ENCODE measurements at places on chromosomes 16 and 17.
A peak's percentile ranks its signal among the peaks of the same experiment; 100 is the strongest.

- peak; percentile 63 for DNase-seq
These were observed 14.4 kb downstream of the HID1 start for GRCh38 chr17:74957935-74958740.

DNA sequence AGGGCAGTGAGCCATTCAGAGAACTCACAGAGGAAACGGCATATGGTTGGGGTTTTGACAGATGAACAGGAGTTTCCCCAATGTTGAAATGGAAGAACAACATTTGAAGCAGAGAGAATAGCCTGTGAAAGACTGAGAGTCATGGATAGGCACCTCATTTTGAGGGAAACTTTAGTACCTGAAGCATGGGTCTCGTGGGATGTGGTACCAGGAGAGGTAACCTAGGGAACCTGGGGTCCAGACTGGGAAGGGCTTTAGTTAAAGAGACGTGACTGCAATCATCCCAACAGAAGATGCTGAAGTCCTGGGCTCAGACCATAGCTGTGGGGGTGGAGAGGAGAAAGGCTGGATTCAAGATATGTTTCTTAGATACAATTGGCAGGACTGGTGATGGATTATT is 137.8 kb upstream of the CCL2 start:
- no peak for DNase-seq

DNA sequence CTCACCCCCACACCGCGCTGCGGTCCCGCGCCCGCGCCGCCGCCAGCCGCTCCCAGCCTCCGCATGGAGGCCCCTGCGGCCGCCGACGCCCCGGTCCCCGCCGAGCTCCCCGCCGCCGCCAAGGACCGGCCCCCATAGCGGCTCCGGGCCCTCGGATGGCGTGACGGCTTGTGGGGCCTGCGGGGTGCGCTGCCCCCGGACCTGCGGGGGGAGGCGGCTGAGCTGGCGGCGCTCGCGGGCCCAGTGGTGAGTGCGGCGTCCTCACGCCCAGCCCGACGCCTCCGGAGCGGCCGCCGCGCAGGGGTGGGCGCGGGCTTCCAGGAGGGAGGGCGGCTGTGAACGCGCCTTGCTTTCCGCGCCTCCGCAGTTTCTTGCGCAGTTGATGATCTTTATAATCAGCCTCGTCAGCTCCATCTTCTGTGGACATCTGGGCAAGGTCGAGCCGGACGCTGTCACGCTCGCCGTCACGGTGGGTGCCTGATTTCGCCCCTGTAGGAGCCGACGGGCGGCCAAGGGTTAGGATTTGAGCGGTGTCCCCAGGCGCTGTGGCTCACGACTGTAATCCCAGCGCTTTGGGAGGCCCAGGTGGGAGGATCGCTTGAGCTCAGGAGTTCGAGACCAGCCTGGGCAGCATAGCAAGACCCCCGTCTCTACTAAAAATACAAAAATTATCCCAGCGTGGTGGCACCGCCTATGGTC is 46.4 kb downstream of the SLC47A1 start:
- DNase-seq, result no peak

GRCh38 chr17:37118366-37119137 is 169.8 kb downstream of the AATF start:
- no peak for DNase-seq

DNA sequence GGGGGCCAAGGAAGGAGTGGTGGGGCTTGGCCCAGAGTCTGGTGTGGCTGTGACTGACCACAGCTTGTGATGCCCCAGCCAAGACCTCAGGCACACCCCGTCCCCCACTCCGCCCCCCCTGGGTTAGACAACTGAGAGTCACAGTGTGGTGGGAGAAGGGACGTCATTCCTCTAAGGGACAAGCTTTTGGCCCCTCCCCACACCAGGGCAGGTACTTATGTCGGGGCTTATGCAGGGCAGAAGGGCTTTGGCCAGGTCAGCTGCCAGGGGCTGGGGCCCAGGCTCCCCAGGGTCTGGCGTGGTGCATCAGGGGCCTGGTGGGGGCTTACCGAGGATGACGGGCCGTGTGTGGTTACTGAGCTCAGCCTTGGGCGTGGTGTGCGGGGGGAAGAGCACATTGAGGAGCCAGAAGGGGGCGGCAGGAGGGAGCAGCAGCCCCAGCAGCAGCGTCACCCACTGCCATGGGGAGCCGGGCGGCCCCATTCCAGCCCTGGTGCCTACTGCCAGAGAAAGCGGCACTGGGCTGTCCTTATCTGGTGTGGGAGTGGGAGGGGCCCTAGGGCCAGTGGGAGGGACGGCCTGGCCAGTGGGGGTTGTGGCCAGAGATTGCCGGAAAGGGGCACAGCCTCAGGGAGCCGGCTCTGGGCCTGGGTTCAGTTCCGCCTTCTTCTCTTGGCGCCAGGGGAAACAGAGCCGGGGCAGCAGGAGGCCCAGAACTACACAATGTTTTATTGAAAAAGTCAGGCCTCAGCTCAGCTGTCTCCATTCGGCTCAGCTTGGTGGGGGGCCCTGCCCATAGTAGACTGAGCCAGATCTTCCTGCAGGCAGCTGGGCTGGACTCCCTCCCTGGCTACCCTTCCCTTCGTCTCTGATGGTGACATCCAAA is at the start of gene LCAT:
Gene LCAT, minus strand, starts transcription at position 502 of the 886 bp plus-strand sequence. Its CDS starts 19 bp downstream, at position 483.
- no peak for DNase-seq

DNA sequence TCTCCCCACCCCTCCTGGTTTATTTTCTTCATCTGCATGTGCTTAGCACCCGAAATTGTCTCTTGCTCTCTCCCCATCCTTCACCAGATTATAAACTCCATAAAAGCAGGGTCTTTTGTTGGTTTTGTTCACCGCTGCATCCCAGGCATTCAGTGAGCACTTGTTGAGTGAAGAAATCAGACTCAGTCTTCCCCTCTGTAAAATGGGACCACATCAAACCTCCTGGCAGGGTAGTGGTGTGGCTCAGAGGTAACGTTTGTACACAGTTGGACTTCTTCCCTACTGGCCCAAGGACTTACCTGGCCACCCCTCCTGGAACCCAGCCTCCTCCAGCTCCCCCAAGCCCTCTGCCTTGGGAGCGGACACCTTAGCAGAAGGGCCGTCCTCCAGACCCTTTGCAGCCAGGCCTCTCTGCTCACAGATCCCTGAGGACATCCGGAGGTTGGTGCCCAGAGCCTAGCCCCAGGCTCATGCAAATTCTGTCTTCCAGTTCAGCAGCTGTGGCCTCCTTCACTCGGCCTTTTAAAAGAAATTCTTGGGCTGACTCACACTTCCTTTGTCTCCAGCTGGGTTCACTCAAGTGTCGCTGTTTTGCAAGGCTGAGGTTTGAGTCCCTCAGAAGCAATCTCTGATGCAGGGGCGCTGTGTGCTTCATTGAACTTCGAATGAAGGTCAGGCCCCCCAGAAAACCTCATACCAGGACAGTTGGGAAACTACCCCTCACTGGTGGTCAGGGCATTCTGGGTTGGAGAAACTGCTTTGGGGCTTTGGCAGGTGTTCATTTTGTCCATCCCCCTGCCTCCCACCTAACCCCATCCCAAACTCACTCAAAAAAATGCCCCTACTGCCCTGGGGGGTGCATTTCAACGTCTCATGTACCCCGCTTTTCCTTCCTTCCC is 16.8 kb upstream of the RMI2 start:
- peak; percentile 42 for DNase-seq

DNA sequence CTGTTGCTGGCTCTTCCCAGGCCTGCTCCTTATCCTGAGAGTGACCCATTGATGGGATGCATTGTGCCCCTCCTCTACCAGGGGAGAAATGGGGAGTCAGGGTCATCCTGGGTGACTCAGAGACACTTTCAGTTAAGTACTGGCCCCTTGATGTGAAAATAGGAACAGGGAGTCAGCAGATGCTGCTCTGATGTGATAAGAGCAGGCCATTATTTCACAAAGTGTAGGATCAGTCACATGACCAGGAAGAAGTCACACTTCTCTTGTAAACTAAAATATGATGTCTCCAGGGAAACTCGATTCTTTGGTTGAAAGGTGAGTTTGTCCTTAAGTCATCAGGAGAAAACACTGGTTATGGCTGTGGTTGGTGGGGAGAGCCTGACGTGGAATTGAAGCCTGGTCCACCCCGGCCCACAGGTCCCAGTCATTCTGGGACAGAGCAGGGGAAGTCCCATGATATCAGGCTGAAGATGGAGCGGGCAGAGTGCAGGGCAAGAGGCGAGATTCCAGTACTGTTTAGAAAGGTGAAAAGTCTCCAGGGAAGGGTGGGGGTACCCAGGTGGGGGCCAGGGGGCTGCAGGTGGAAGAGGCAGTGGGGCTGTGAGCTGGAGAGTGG is 88.6 kb upstream of the NLRP1 start:
- DNase-seq, result no peak

- no peak for DNase-seq
These were observed 27.3 kb downstream of the NGFR start for GRCh38 chr17:49522357-49522890.

GRCh38 chr16:20871258-20871657 is 28.9 kb downstream of the DCUN1D3 start:
- no peak for DNase-seq

- DNase-seq, result no peak
These were observed 2.5 kb downstream of the C1QTNF8 start for GRCh38 chr16:1093284-1094123.

GRCh38 chr17:49604314-49604869 is 28.7 kb downstream of the NXPH3 start:
- no peak for DNase-seq

- no peak for DNase-seq
These were observed 256.1 kb downstream of the CPPED1 start for GRCh38 chr16:12547608-12547922.

GRCh38 chr17:57341611-57342540 is 85.6 kb downstream of the MSI2 start:
- DNase-seq, result no peak

DNA sequence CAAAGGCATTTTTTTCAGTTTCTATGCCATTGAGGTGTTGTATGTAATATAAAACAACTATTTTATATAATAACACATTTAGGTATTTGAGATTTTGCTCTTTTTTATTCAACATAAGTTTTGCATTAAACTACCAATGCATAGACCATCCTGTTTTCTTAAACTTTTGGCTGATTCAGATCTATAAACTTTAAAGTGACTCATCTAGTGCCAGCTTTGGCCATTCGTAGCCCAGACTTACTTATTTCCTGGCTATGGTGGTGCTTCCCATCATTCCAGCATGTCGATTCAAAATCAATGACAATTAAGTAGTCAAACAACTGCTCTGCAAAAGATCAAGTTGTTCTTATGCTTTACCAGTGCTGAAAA is 3.1 kb downstream of the ERI2 start:
- DNase-seq, result no peak

DNA sequence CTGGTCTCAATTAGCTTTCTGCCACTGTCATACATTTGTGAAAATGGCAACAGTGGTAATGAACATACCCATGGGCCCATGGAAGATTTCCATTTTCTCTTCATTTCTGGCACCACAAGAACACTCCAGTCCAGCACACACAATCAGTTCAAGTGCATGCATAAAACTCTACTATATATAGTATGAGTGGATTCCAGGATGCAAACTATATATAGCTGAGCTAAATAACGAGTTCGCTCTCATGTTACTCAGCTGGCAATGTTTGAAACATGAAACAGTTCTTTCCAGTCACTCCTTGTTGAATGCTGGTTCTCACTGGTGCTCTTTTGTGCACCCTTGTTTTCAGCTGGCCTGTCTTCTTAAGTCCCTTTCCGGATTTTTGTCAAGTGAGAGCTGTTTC is 75.2 kb upstream of the DHX40 start:
- DNase-seq, result no peak

- DNase-seq, result no peak
These were observed 9.2 kb downstream of the C17orf67 start for GRCh38 chr17:56824503-56824902.

GRCh38 chr17:80999536-81000333 is 8.1 kb downstream of the CHMP6 start:
- no peak for DNase-seq

- DNase-seq, result no peak
These were observed 16.4 kb downstream of the CDH5 start for GRCh38 chr16:66382966-66383299.

- DNase-seq, result no peak
These were observed 5.4 kb upstream of the GJD3 start for GRCh38 chr17:40369923-40370322.

DNA sequence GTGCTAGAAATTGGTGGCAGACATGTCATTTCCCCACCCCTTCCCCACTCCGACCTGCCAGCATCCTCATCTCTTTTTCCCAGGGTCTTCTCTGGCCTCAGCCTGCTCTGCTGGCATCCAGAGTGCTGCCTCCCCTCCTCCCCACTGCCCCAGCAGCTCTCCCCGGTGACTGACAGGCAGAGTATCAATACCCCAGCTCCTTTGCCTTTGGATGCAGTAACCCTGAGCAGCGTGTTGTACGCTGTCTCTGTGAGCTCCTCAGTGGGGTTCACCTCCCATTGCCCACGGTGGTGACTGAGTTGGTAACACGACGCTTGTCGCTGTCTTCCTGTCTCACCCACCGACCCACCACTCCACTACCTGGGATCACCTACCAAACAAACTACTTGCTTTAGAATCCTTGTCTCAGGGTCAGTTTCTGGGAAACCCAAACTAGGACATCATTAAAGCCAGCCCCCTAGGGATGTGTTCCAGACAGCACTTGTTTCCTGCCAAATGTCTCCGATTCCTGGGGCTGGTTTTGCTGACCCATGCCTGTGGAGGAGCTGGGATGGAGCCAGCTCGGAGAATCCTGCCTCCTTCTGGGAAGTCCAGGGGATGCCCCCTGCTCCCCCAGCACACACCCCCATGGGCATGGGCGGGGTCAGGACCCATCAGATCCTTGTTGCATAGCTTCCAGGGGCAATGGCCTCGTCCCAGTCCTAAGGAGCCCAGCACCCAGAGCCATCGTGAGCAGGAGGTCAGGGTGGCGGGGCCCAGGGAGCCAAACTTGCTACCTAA is 8.3 kb upstream of the SBK1 start:
- DNase-seq, result no peak

GRCh38 chr17:38328620-38329019 is 15.1 kb downstream of the GPR179 start:
- DNase-seq, result no peak

DNA sequence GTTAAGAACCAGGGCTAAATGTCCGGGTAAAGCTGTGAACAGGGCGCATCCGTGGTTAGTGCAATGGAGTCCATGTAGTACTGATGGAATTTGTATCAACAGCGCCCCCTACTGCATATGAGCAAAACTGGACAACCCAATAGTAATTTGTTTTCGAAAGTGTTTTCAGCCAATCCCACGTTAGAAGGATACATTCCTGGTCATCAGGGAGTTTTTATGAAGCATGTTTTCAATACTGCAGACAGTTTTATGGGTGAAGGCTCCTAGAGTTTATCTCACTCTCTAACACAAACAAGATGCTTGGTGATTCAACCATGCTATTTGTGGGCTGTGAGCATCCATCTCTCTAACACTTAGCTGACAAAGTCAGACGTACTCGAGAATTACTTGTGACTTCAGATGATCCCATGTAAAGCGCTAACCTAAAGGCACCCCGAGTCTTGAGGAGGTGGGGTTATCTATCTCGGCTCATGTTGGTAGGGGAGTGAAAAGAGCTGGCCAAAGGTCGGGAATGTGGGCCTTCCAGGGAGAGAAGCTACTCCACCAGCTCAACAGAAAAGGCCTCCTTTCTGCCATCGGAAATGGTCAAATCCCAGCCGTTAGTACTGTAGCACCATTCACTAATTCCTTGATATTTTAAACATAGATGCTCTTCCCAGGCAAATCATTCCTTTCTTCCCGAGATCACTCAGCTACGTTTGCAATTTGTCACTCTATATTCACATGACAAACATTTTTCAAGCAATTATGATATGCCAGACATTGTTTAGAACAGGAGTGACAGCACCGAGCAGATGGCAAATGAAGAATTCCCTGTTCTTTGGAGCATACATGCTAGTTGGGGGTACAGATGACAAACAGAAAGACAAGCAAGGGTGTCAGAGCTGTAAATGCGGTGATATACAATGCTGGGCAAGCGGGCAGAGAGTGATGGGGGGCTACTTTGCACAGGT is 46.9 kb upstream of the HNF1B start:
- no peak for DNase-seq

- DNase-seq, result peak; percentile 2
These were observed 23.8 kb downstream of the EZH1 start for GRCh38 chr17:42720996-42721583.
